Smooth muscle cell of the umbilical artery (primary cell): ENCODE measurements at places on chromosomes 6 and 20. TPM values are rescaled to one million over a fixed set of nuclear protein-coding genes. Genes with fewer than 3 reads are reported as not detected.

THBD gene
- total RNA-seq, result 1.2 and 7.2 TPM in 2 replicates

TEAD3 gene
- 8.9 and 14.1 TPM in 2 replicates for total RNA-seq

LRRC73 gene
- 0.30 and 0.46 TPM in 2 replicates for total RNA-seq

MAFB gene
- 0.14 and 0.30 TPM in 2 replicates for total RNA-seq

TBX18 gene
- total RNA-seq, result 3.6 and 14.5 TPM in 2 replicates

SAPCD1 gene
- total RNA-seq, result 1.2 TPM in 2 replicates

TFAP2D gene
- not detected in 2 replicates for total RNA-seq

B3GALT4 gene
- 2.3 and 4.2 TPM in 2 replicates for total RNA-seq

CST4 gene
- total RNA-seq, result not detected in 2 replicates

CUL7 gene
- total RNA-seq, result 68.3 and 89.7 TPM in 2 replicates

SIGLEC1 gene
- not detected in 2 replicates for total RNA-seq

HDGFL1 gene
- not detected in 2 replicates for total RNA-seq

SCUBE3 gene
- total RNA-seq, result 4.2 and 5.0 TPM in 2 replicates
